ENCODE measurements at places on chromosomes 2 and 18. TPM values are rescaled to one million over a fixed set of nuclear protein-coding genes. Genes with fewer than 3 reads are reported as not detected.

The LINC00305 gene
- not detected for total RNA-seq

The ERMN gene
- 0.47 TPM for total RNA-seq

The C2orf66 gene
- total RNA-seq: 0.16 TPM

- no peak for DNase-seq
Observed at GRCh38 chr2:217797661-217798069, 205.1 kb downstream of the TNS1 start.

GRCh38 chr2:165533331-165533730 lies 63.8 kb downstream of the CSRNP3 start:
- no peak for DNase-seq

The DLX1 gene
- total RNA-seq: 21.4 TPM

DNA sequence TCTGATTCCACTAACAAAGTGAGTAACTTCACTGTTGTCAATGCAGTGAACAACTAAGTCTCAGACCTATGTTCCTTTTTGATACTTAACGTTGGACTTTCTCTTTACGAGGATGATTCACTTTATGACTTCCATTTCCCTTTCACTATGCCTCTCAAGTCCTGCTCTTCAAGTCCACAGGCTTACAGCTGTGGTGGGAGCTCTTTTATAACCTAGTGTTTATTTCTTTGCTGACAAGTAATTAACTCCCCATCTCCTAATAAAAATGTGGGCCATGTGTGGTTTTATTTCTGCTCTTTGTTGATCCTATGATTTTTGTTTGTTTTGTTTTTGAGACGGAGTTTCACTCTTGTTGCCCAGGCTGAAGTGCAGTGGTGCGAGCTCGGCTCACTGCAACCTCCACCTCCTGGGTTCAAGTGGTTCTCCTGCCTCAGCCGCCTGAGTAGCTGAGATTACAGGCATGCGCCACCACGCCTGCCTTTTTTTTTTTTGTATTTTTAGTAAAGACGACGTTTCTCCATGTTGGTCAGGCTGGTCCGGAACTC lies 142.1 kb downstream of the USP34 start:
- DNase-seq: no peak

- no peak for DNase-seq
Observed at GRCh38 chr2:27096748-27097297, 10.3 kb downstream of the KHK start.

GRCh38 chr2:44707945-44708660 lies 233.4 kb upstream of the SIX3 start:
- DNase-seq: no peak

- DNase-seq: no peak
Observed at GRCh38 chr2:109346601-109347228, 217.7 kb downstream of the SH3RF3 start.

DNA sequence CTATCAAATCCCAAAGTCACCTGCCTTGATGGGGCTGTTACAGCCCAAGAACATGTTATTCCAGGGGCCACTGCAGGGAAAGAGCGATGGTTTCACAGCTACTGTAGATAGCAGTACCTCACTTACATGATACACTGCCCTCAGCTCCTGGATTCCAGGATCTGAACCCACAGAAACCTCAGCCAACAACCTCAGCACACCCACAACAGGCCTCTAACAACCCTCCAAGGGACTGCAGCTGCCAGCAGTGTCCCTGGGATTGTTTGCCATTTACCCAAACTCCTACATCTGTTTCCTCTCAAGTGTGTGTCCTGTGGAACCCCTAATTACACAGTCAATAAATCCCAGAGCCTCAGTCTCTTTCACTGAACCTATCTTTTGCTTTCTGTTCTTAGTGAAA lies 28.2 kb downstream of the OSBPL1A start:
- DNase-seq: no peak

DNA sequence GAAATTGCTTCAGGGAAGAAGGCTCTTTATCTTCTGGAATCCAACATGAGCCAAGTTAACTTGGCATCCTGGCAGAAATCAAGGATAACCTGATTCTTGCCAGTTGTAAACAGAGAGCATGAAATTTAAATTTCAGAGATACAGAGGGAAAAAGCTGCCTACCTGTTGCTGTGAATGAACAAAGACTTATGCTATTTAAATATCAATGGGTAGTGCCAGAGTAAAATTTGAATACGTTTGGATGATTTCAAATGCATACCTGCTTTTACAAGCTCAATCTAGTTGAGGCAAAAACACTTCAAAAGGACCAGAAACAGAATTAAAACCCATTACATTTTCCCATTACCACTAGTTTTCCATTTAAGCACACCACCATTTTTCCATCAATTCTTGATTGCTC lies 60.9 kb downstream of the CHST9 start:
- no peak for DNase-seq

DNA sequence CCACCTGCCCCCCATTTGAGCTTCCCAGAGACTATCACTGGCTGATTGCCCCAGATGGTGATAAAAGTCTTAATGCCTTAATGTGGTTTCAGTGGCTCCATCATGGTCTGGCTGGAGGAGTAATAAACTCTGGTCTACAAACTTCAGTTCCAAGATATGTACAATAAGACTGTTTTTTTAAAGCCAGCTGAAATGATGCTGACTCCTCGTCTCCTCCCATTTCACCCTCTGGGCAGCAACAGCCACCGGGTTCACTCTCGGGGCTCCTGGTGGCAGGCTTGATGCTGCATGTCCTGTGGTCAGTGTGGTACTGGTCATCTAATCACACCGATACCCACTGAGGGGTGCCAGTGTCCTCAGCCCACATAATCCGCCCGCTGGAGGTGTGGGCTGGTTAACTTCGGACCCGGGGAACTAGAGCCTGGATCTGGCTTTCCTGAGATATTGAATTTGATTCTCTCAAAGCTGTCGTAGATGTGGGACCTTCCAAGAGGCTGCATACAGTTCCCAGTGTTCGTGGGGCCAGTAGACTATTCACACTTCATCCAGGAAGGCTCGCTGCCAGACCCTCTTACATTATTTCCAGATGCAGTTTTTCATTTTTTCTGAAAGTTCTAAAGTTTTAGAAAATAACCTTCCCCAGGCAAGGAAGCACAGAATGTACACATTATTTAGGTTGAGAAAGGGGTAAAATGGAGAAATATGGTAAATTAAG lies 95.3 kb downstream of the GALR1 start:
- DNase-seq: no peak

- DNase-seq: no peak
Observed at GRCh38 chr2:186560254-186560653, 29.6 kb upstream of the ITGAV start.

DNA sequence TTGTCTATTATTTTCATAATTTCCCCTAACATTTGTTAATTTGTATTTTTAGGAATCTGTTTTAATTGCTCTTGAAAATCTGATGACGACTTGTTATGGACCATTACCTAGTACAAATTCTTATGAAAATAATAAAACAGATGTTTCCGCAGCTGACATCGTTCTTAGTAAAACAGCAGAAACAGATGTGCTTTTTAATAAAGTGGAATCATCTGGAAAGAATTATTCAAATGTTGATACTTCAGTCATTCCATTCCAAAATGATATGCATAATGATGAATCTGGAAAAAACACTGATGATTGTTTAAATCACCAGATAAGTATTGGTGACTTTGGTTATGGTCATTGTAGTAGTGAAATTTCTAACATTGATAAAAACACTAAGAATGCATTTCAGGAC lies 69.9 kb downstream of the PMS1 start:
- DNase-seq: no peak

The ITGB6 gene
- 0.16 TPM for total RNA-seq

GRCh38 chr2:169285531-169286235 lies 76.7 kb downstream of the LRP2 start:
- DNase-seq: no peak

The FOXD4L1 gene
- total RNA-seq: 0.31 TPM

- no peak for DNase-seq
Observed at GRCh38 chr2:25606892-25607291, 66.5 kb downstream of the DTNB start.

Measured in occipital lobe (tissue), 3 donors.